ENCODE measurements at places on chromosomes 4 and X.

DNA sequence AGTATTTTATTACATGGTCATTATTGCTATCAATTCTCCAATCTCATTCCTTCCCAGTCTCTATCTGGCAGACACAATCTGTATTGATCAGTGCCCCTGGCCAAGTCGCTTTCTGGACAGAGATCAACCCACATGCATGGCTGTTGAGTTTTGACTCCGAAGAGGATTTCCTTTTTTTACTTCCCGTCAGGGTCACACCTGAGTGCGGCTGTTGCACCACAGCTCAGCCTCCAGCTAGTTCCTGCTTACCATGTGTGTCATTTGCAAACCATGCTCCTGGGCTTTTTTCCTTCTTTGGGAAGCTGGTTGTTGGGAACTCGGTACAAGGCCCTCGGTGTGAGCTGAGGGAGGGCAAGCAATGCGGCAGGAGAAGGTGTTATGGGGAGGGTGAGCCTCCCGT lies 11.7 kb downstream of the MAGED2 start:
- DNase-seq: no peak

DNA sequence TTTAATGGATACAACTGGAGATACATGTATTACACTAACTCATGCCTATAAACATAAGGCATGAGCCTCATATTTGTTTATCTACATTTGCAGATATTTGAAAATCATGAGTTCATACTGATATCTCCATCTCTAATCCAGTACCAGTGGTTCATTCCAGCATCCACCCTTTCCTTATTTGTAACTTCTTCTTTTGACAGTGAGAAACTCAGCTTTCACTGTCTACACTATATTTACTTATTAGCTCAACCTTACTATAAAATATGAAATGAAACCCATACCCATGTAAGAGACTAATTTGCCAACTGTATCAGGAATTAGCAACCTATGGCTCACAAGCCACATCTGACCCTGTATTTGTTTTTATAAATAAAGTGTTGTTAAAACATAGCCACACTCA lies 161.9 kb upstream of the GPRIN3 start:
- peak; percentile 51 for DNase-seq

DNA sequence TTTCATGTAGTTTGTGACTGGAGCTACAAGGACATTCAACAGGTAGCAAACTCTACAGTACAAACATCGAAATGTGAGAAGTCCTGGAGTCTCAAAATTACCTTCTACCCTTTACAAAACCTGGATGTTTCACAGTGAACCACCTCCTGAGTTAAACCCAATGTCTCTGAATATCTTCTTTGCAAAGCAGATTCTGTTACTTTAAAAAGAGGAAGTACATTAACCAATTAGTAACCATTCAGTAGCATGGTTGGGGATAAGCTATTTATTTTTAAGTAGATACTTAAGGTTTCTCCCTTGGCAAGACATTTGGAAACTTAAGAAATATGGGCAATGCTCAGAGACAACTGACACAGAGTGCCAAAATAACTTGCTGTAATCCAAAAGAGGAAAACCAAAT lies 371.9 kb upstream of the NWD2 start:
- DNase-seq: no peak

- DNase-seq: no peak
Measured at GRCh38 chr4:14078326-14078725, 450.8 kb upstream of the BOD1L1 start.

DNA sequence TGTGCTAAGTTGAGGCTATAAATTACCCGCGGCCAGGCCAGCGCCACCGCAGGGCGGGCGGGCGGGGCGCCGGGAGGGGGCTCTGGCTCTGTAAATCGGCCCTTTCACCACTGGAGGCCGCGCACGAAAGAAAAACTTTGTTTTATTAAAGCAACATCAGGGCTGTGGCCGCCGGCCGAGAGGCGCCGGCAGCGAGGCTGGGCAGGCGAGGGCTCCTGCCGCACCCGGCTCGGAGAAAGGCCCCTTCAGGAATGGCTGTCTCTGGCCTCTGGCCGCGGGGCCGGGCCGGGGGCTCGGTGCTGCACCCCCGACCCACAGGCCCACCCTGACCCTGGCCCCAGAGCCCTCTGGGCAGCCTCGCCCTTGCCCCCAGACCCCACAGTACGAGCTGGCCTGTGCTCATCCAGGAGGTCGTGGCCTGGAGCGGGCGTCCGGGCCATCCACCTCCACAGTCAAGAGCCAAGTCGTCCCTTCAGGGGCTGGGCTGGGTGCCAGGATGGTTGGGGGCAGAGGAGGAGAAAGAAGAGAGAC lies 29.5 kb upstream of the FGFR3 start:
- peak; percentile 52 for DNase-seq

DNA sequence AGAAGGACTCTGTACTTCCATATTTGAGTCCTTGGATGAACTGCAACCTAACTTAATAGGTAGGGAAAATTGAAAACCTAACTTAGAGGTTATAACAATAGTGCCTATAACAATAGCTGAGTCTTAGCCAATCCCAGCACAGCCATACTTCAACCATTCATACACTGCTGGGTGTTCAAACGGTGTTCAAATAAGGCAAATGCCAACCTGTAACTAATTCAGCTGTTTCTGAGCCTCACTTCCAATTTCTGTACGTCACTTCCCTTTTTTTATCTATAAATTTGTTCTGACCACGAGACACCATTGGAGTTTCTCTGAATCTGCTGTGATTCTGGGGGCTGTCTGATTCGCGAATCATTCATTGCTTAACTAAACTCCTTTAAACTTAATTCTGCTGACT lies 9.6 kb upstream of the GRSF1 start:
- peak; percentile 86 for DNase-seq

- peak; percentile 12 for DNase-seq
Measured at GRCh38 chr4:113446019-113446418, 315.5 kb downstream of the CAMK2D start.

GRCh38 chrX:99703473-99703872 lies 706.6 kb downstream of the PCDH19 start:
- DNase-seq: no peak

GRCh38 chr4:188439641-188440311 lies 300.5 kb downstream of the TRIML1 start:
- DNase-seq: no peak

- no peak for DNase-seq
Measured at GRCh38 chr4:142222127-142222526, 585.7 kb downstream of the IL15 start.

- peak; percentile 29 for DNase-seq
Measured at GRCh38 chrX:2507196-2507595, 6.4 kb upstream of the DHRSX start.

DNA sequence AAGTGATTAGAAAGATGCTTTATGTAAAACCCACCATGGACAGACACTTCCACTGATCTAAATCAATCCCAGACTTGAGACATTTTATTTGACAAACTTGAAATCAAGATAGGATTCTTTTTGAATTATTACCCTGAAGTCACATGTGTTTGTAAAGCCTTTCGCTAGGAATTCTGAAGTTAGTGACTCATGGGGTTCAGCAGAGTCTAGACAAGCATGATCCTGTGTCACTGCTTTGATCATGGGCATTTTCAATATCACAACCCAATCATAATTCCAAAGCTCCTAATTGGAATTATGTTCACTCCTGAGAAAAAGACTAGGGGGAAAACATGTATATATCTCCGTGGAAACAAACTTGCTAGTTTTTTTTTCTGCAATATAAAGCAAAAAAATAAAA lies 67.5 kb upstream of the BMP3 start:
- DNase-seq: no peak

GRCh38 chr4:182764642-182765041 lies 152.5 kb downstream of the DCTD start:
- DNase-seq: no peak

DNA sequence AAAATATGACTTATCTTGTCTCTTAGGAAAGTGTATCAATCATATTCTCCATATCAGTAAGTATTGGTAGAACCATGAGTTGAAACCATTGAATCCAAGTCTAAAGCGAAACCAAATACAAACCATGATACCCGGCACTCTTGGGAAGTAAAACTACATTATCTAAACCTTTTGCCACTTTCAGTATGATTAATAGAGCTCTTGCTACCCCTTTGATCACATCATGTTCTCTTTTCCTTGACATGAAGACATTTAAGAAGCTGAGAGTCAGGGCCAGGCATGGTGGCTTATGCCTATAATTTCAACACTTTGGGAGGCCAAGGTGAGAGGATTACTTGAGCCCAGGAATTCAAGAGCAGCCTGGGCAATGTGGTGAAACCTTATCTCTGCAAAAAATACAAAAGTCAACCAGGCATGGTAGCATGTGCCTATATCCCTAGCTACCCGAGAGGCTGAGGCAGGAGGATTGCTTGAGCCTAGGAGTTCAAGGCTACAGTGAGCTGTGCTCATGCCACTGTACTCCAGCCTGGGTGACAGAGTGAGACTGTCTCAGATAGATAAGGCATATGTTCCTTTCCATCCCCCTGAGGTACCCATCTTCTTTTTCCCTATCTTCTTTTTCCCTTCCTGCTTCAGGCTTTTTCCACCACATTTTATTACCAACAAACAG lies 45.4 kb downstream of the CEP135 start:
- DNase-seq: no peak

- no peak for DNase-seq
Measured at GRCh38 chr4:186161138-186161537, 30.2 kb upstream of the CYP4V2 start.

DNA sequence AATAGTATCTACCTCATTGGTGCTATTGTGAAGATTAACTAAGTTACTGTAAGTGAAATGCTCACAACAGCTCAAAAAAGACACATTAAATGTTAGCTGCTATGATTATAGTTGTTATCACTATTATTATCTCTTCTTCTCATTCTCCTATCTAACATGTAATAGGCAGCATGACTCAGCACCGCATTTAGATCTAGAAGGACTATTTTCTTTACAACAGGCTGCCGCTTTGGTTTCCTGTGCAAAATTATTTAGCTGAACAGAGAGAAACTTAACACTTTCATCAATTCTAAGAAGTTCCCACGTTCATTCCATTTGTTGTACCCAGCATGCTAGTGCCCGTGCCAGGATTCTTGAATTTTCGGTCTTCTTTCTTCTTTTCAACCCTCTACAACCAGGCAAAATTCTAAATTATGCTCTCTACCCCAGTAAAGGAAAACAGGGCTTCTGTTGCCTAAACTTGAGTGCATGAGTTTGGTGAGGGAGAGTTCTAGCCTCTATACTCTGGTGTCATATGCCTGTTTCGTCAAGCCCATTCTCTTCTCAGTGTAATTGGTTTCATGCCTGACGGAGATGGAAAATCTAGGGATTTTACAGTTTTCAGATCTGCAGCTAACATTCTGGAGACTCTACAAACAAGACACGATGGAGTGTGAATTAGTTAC lies 378.9 kb downstream of the PPP1R2C start:
- DNase-seq: no peak

- peak; percentile 48 for DNase-seq
Measured at GRCh38 chr4:73762409-73762808, 22.0 kb downstream of the CXCL8 start.

- no peak for DNase-seq
Measured at GRCh38 chrX:19748896-19749680, 138.3 kb downstream of the SH3KBP1 start.

GRCh38 chr4:68163754-68164153 lies 34.1 kb upstream of the TMPRSS11F start:
- no peak for DNase-seq

DNA sequence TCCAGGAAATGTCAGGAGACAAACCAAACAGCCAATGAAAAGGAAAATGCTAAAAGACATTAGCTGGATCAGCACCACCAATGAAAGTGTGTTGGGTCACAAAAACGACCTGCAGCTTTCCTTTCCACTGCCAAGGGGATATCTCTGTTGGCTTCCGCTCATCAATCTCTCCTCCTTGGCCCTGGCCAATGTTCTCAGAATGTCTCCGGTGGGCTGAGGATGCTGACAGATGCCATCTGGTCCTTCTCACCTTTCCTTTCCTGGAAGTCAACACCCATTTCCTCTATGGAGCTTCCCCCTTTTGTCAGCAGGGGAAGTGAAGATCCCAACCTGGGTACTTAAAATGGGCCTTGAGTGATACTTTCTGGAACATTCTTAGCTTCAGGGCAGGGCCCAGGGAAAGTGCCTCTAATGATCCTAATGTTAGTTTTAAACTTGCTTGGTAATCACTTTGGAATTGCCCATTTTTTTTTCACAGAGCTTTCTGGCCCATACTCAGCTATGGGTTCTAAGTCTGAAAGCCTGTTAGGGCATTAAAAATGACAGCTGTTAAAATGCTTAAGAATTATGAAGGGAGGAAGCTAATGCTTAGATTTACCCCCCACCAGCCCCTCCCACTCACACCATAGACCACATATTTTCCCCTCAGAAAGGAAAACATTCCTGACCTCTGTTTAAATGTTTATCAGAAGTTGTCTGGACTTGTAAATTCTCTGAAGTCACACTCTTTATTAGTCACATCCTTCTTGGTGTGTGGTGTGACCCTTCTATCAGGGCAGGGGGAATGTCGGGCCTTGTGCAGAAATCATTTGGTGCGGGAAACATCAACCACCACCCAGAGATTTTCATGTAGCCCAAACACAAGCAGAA lies 29.2 kb downstream of the IGFBP7 start:
- DNase-seq: no peak

GRCh38 chrX:7076245-7076661 lies 71.3 kb upstream of the STS start:
- no peak for DNase-seq

- no peak for DNase-seq
Measured at GRCh38 chrX:100368167-100368566, 41.9 kb downstream of the PCDH19 start.

- no peak for DNase-seq
Measured at GRCh38 chr4:54386042-54386669, 157.1 kb downstream of the PDGFRA start.

- DNase-seq: peak; percentile 95
Measured at GRCh38 chr4:87732033-87732765, 67.2 kb upstream of the IBSP start.

GRCh38 chrX:150012647-150013381 lies 74.5 kb upstream of the EOLA2 start:
- no peak for DNase-seq

DNA sequence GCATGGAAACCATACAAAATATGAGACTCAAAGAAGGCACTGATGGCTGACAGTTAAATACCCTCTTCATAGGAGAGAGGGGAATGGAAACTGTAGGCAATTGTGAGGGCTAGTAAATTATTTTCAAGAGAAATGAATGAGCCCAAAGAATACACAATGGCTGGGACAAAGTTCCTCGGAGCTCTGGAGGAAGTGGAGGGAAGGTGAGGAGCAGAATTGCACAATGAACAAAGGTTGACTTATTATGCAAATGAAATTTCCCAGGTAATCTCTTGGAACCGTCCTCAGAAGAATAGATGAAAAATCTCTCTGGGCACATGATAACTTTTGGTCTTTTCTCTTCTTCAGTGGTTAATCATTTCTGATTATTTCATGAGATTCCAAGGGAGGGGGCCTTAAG lies 202.6 kb upstream of the VCX start:
- no peak for DNase-seq

- peak; percentile 54 for DNase-seq
Measured at GRCh38 chrX:135556055-135556454, 35.6 kb downstream of the INTS6L start.

Data from suppressor macrophage treated with lipopolysaccharide for 1 hour (primary cell).